Activated T-helper 2 cell treated with anti-CD3 and anti-CD28 coated beads, Interferon-gamma antibody, Interleukin-2, Interleukin-4, amounts not matched to agents 10 μg/mL and 5 μg/mL and 100 μg/mL, durations not matched to agents 14 hours and 24 hours and 36 hours (primary cell): ENCODE measurements at places on chromosomes 4 and X.

DNA sequence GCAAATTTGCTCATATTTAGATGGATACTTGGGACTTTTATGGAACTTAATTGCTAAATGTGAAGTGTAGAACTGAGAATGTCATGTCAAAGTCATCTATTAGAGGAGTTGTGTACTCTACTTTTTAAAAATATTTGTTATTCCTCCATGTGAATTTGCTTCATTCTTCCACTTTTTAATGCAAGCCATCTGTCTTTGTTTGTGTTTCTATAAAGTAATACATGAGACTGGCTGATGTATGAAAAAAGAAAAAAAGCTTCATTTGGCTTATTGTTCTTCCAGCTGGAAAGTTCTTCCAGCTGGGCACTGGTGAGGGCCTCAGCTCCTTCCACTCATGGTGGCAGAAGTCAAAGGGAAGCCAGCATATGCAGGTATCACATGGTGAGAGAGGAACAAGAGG lies 114.6 kb upstream of the GRID2 start:
- H3K4me1 ChIP-seq: no peaks in the 10 kb centered on the region
- no peaks in the 10 kb centered on the region for H3K27me3 ChIP-seq
- no peak overlapping the region for H3K4me3 ChIP-seq
- no peak overlapping the region for H3K27ac ChIP-seq
- no peaks in the 10 kb centered on the region for H3K36me3 ChIP-seq
- no peak for DNase-seq

DNA sequence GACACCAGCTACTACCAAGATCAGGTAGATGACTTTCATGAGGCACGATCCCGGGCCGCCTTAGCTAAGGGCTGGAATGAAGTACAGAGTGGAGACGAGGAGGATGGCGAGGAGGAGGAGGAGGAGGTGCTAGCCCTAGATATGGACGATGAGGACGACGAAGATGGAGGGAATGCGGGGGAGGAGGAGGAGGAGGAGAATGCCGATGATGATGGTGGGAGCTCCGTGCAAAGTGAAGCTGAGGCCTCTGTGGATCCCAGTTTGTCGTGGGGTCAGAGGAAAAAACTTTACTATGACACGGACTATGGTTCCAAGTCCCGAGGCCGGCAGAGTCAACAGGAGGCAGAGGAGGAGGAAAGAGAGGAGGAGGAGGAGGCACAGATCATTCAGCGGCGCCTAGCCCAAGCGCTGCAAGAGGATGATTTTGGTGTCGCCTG lies 481 bp downstream of the UTP3 start:
- no peaks in the 10 kb centered on the region for H3K27me3 ChIP-seq
- H3K4me3 ChIP-seq: peak overlapping the region; percentile 98
- peak overlapping the region; percentile 86 for H3K27ac ChIP-seq

- no peaks in the 10 kb centered on the region for H3K4me1 ChIP-seq
- H3K27me3 ChIP-seq: peaks cover 4% of the 10 kb centered on the region
- H3K27ac ChIP-seq: no peak overlapping the region
- no peaks in the 10 kb centered on the region for H3K36me3 ChIP-seq
- no peak overlapping the region for H3K4me3 ChIP-seq
These were observed 90.4 kb upstream of the LDB2 start for GRCh38 chr4:16988814-16989213.

DNA sequence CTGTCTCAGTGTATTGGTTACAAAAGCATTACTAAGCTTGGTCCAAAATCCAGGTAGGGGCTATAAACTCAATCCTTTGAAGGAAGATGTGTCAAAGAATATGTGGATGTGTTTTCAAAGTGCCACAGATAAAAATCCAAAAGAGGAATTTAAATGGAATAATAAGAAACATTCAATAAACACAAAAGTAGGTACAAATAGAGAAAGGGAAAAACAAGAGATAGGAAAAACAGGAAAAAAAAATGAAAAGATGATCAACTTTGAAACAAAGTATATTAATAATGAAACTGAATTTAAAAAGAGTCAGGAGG lies 64.0 kb downstream of the PPP4R3C start:
- H3K27me3 ChIP-seq: no peaks in the 10 kb centered on the region
- H3K4me3 ChIP-seq: no peak overlapping the region
- no peaks in the 10 kb centered on the region for H3K36me3 ChIP-seq
- no peak overlapping the region for H3K27ac ChIP-seq

GRCh38 chrX:133461231-133461630 lies 45.9 kb upstream of the GPC4 start:
- no peak overlapping the region for H3K4me3 ChIP-seq
- H3K27me3 ChIP-seq: no peaks in the 10 kb centered on the region
- no peaks in the 10 kb centered on the region for H3K4me1 ChIP-seq
- no peak overlapping the region for H3K27ac ChIP-seq

- H3K36me3 ChIP-seq: peaks cover 50% of the 10 kb centered on the region
- H3K4me3 ChIP-seq: no peak overlapping the region
- no peaks in the 10 kb centered on the region for H3K27me3 ChIP-seq
- H3K27ac ChIP-seq: no peak overlapping the region
- H3K4me1 ChIP-seq: peaks cover 21% of the 10 kb centered on the region
- DNase-seq: no peak
These were observed 36.5 kb downstream of the KLHL15 start for GRCh38 chrX:23990455-23990854.
